ENCODE measurements at places on chromosomes 7 and 10.

DNA sequence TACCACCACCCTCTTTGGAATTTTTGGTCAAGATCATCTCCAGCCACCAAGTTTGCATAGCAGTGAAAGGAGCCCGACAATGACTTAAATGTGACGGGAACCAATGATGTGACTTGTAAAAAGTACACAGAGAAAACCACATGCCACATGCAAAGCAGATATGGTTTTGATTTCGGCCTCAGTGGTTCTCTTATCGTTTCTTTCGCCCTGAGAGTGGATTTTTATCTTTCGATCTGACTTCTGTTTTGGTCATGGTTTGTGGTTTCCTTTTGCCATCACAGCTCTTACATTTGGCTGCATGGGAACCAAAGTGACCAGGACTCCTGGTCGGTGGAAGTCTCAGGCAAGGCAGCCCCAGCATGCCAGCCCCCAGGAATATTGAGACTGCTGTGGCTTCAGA lies 31.5 kb downstream of the TCF7L2 start:
- DNase-seq = no peak

DNA sequence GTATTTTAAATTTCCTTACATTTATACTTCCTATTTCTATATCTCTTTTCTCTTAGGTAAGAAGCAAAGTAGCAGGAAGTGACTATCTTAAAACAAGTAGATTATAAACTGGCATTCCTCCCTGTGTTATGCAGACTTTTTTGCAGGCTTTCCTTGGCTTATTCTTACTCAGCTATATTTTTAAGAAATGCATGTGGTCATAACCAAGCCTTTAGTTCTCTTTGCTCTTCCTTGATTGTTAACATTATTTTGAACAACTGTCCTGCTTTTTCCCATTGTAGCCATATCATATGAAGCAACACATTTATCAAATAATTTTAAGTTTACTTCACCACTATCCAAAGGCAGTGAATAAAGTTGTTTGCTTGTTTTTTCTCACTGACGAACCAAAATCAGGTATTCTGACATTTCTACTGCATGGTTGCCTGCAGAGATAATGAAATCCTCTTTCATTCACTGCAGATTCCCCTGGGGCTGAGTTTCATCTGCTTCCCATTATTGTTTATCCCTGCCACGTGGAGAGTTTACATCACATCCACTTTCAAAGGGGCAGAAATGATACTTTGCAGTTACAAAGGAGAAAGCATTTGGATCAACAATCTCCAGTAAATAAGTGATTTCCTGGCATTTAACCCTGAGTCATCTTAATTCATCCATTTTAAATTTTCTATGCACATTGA lies 389.9 kb upstream of the SEMA3C start:
- DNase-seq = no peak

GRCh38 chr7:11714205-11714604 lies 117.8 kb downstream of the THSD7A start:
- DNase-seq = no peak

DNA sequence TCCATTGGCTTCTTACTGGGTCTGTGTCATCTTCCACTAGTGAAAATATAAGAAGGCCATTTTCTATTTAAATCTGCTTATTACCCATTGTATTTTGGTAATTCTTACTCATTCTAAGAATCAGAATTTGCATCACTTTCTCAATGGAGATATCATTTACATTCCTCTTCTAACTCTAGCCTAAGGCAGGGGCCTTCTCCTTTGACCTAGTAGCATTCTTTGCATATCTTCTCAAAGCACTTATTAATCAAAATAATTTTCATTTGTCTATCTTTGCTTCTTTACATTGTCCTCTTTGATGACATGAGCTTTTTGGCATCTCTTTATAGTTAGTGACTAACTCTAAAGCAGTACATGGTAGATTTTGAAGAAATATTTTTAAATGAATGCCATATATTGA lies 400.9 kb upstream of the SEMA3D start:
- DNase-seq = no peak

DNA sequence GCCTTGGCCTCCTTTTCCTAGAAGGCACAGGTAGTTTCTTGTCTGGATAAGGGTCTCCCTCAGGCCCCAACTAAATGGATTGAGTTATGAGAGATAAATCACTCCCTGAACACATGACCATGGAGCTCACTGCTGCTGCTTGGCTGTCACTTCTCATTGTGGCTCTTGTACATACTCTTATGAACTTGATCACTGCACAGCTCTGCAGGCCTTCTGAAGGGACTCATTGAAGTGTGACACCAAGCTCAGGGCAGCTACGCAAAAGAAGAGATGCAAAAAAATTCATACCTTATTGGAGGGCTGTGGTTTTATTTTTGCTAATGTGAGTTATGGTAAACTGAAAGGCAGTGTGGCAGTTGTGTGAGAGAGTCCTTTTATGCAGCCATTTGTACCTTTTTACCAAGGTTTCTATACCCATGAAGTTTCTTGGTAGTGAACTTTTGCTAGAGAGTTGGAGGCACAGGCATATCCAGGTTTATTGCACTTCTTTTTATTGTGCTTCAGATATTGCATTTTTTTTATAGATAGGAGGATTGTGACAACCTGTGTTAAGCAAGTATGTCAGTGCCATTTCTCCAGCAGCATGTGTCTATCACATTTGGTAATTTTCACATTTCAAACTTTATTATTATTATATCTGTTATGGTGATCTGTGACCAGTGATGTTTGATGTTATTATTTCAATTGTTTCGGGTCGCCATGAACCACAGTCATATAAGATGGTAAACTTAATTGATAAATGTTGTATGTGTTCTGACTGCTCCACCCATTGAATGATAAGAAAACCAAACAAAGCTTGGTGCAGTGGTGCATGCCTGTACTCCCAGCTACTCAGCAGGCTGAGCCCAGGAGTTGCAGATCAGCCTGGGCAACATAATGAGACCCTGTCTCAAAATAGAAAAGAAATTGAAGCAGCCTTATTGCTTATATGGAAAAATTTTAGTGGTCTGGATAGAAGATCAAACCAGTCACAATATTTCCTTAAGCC lies 100.6 kb downstream of the LRRC4 start:
- DNase-seq = no peak

DNA sequence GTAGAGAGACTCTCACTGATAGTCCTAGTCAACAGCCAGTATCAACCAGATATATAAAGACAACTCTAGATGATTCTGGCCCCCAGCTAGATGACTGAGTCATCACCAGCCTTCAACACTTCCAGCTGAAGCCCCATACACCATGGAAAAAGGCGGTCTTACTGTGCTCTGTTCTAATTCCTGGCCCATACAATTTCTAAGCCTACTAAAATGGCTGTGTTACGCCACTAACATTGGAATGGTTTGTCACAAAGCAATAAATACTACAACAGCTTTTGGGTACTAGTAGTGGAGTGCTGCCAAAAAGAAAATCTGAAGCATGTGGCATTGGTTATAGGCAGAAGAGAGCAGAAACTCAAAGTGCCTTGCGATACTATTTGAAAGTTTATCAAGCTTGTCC lies 13.0 kb upstream of the TES start:
- DNase-seq = no peak

DNA sequence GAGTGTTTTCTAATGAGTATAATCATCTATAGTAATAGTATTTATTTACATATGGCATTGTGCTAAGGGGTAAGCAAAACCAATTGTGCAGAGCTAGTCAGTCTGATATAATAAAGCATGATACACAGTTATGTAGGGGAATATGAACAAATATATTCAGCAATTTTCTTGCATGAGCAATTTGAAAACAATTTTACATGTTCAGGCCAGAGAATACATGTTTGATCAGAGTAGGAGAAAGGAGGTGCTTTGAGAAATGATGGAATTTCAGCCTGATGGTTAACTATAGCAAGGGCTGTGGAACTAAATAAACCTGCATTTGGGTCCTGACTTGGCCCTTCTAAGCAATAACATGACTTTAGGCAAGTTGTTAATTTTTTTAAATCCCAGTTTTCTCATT lies 214.5 kb downstream of the TWIST1 start:
- DNase-seq = no peak

- no peak for DNase-seq
Observed at GRCh38 chr10:133027482-133027881, 60.2 kb upstream of the ADGRA1 start.

DNA sequence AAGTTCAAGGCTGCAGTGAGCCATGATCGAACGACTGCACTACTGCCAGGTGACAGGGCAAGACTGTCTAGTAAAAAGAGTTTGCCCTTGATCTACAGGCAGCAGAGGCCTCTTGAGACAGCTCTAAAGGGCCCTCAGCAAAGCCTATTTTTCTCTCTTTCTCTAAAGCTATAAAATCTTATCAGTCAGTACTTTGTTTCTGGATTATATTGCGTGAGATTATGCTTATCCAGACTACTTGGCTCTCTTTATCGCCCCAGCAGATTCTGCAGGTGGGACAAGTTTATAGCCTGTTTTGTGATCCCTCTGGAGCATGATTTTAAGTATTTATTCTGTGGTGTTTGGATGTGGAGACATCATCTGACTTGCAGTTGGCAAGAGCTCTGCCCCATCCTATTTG lies 2.7 kb downstream of the RPP38 start:
- no peak for DNase-seq

DNA sequence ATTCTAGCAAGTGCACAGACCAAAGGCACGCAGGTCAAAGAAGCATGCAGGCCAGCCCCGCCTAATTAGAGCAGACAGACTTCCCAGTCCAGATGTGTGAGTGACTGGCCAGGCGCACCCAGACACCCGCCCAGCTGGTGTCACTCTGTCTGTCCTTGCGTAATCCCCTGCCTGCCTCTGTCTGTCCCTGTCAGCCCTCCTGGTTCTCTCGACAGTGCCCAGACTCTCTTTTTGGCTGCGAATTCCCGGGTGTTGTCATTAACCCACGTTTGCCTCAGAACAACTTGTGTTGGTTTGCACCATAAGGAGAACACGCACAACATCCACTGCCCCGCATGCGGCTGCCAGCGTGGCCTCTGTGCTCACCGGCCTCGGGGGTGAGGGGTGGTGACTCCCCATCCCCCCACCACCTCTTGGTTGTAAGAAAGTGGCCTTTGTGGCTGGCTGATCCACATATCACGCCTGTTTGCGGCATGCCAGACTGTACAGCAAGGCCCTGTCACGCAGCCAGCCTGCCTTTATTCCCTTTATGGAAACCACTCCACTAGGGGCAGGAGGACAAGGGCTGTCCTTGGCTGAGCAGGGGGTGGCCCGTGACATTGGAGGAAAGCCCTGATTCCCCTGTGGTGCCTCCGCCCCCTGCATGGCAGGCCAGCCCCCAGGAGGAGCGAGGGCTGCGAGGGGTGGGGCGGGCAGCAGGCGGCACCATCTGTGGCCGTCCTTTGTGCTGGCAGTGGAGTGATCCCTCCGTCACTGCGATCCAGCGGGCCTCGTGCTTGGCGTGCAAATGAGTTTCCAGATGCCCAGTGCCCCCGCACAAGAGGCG lies 72.8 kb upstream of the PPIF start:
- DNase-seq = no peak

DNA sequence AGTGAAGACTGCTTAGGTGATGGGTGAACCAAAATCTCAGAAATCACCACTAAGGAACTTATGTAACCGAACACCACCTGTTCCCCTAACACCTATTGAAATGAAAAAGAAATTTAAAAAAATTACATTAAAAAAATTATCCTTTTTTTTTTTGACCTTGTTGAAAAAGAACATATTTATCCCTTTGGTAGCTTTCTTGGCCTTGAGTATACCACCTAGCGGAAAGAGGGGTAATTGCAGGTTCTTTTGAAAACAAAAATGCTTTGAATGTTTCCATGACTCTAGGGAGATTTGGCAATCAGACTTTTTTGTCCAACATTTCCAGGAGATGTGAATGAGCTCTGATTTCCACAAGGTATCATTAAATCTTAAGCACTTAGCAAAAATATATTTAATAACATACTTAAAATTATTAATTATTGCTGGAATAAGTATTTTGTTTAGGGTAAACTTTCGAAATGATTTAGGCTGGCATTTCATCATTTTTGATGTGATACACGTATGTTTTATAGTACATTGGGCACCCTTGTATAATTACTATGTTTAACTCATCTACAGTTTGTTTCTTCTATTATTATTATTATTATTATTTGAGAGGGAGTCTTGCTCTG lies 47.0 kb upstream of the ELMO1 start:
- no peak for DNase-seq

- DNase-seq = no peak
Observed at GRCh38 chr7:103685646-103686045, 239.6 kb upstream of the SLC26A5 start.

DNA sequence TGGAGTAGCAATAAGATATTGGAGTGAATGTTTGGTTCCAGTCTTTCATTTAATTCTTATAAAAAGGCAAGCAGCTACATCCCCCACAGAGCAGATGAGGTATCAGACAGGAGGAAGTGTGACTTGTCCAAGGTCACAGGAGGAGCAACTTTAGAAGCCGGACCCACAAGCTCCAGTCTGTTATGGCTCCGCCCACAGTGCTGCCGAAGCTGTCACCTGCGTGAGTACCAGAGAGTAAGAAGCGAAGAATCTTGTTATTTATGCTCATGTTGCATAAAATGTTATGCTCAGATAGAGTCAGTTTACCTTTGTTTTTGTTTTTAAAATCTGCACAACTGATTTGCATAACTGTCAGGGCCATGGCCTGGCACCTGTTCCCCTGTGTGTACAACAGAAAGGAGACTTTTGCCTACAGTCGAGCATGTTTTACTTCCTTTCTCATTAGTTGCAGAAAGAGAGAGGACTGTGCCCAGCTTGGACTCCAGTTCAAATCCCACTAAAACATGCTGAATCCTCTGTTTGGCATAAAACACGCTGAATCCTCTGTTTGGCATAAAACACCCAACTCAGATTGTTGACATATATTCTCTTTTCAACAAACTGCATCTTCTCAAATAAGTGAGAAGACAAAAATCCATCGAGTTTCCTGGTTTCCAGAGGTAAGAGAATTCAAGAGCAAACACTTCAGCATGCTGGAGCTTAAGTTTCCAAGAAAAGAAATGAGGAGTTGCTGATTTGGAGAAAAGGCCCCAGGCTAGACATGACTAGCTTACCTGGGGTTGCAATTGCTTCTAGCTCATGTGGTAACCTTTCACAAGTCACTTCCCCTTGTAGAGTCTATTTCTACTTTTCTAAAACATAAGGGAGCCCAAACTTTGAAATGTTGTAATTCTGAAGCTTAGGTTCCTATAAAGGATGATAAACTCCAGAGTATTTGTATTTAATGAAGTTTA lies 409.8 kb upstream of the ZMIZ1 start:
- DNase-seq = no peak

- no peak for DNase-seq
Observed at GRCh38 chr7:44216521-44217222, 15.9 kb downstream of the YKT6 start.

- no peak for DNase-seq
Observed at GRCh38 chr10:100522107-100522801, 2.6 kb upstream of the SEC31B start.
